ENCODE measurements at places on chromosomes 12 and 14.

GRCh38 chr14:97477353-97477752, 680.2 kb downstream of the VRK1 start:
- DNase-seq, result no peak

GRCh38 chr12:97397008-97397407, 65.6 kb upstream of the RMST start:
- no peak for DNase-seq

- no peak for DNase-seq
Measured at GRCh38 chr12:119659289-119659897, 8.5 kb upstream of the PRKAB1 start.

DNA sequence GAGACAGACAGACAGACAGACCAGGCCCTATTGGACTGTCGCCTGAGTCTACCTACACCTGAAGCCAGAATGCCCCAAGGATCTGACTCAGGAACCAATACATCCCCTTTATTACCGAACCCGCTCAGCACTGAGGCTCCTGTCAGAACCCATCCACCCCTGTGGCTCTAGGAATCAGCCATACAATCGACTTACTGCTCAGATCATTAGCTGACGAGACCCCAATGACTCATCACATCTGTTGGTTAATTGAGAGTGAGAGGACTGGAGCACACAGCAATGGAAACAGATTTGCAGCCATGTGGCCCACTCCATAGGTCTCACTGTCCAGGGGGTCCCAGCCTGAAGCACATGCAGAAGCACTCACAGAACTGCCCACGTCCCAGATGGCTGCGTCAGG, 15.2 kb downstream of the ITPK1 start:
- DNase-seq, result no peak

DNA sequence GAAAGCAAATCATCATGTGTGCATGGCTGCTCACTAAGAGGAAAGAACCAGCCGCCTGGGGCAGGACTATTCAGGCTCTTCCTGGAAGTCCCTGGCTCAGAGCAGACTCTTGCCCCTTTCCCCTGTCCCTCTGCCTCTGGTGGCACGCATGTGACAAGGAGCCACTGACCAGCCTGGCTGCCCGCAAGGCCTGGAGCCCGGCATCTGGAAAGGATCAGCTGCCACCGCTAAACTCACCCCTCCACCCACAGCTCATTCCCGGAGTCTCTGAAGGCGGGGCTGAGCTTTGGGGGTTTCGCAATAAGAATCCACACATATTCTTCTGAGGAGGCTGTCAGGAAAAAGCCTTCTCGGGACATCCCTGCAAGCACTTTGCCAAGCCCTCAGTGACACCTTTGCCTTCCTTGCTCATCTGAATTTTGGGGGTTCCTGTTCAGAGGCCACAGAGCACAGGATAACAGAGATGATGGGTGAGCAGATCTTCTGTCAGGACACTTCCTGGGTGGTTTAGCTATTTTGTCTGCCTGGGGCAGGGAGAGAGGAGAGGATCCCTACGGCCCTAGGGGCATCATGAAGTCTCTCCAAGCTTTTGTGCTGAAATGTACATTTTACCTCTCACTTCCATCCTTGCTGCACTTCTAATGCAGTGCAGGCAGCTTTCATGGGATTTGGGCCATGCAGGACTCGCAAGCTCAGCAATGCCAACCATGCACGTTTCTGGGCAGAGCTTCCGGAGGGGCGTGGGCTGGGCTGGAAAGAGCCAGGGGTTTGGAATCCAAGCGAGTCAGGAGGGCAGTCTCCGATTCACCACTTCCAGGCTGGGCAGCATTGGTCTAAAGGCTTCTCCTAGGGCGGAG, 124.8 kb upstream of the MAP1LC3B2 start:
- no peak for DNase-seq

DNA sequence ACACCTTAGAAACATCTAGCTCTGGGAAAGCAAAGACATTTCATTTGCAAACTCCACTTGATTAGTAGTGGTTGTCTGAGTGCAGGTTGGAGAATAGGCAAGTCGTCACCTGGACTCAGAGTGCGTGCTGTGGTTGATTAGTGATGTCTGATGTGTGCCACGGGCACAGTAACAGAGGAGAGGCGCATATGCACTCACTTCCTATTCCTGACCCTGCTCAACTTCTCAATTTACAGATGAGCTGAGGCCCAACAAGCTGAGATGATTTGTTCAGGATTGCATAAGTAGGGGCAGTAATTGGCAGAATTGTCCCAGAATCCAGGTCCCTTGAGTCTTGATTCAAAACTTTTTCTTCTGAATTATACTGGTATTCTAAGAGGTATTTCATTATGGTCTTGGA, 44.9 kb downstream of the ADCK1 start:
- DNase-seq, result no peak

- DNase-seq, result no peak
Measured at GRCh38 chr12:45674181-45674977, 55.1 kb upstream of the ARID2 start.

- DNase-seq, result no peak
Measured at GRCh38 chr12:47762850-47763465, 4.3 kb upstream of the RAPGEF3 start.

DNA sequence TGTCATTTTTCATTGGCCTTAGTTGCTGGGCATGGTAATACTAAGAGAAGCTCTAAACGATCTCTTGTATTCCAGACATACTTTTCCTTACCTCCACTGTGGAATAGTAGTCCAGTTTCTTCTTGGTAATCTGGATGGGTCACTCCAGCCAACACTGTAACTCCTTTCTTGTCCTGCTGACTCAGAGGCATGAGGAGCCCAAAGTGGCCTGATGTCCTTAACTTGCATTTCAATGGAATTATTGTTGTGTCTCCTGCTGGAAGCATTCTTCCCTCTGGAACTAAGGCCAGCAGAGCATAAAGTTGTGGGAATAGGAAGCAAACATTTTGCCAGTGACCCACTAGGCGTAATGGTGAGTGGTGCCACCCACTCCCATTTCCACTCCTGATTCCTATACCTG, 33.1 kb downstream of the DAAM1 start:
- no peak for DNase-seq

DNA sequence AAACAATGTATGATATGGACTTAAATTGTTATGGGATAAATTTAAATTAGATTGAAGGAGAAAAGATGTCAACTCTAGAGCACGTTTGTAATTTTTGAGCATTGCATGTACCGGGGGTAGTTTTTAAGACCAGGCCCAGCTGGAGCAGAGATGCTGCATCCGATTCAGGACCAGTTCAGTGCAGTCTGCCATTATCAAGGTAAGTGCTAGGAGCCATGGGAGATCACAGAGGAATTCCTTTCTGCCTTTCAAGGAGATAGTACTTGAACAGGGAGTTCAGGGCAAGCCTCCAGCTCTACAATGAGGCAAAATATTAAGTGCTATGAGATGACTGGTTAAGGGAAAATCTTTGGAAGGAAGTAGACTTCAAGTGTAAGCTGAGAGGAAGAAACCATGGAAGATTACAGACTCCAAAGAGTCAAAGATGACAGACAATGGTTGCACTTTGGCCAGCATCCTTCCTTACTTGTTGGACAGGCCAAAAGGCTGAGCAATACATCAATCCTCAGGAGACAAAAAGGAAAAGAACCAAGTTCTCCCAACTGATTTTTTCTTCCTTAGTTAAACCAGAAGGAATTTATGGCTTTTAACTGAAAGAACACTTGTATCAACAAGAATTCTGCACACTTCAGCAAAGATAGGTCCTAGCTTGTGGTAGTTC, 113.2 kb upstream of the HIF1A start:
- DNase-seq, result no peak

DNA sequence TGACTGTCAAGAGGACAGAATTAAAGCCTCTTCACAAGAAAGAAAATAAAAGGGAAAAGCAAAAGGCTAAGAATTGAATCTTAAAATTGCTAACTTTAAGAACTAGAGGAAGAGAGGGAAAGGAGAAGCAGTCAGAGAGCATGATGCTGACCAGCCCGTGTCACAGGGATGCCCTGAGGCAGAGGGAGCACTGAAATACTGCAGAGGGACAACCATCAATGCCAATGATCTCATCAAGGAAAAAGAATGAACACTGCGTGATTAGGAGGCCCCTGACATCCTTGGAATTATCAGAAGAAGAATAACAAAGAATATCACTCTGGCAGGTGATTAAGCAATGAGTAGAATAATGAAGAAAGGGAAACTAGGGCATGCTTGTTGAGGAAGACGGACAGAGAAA, 252.2 kb upstream of the GRIP1 start:
- no peak for DNase-seq

GRCh38 chr14:43938588-43939281, 568.3 kb downstream of the FSCB start:
- DNase-seq, result no peak

- no peak for DNase-seq
Measured at GRCh38 chr12:105226219-105226618, 9.8 kb downstream of the APPL2 start.

GRCh38 chr12:64218597-64218996, 3.5 kb downstream of the KICS2 start:
- DNase-seq, result no peak

DNA sequence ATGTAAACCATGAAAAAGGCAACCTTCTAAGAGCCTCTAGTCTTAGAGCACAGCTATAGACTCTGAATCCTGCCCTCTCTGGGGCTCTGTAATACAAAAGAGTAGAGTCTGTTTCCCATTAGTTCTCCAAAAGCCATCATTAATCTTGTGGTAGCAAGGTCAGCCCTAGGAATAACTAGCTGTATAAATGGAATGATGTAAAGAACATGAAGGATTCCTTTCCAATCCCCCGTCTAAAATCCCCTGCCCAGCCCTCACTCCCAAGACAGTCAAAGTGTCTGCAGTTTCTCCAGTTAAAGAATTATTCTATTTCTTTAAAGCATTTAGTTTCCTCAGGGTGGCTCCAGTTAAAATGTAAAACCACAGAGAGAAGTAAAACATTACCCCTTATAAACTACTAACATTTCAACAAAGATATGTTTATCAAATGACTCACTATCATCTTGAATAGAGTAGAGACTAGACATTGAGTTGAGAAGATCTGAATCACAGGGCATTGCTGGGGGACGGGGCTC, 104.2 kb downstream of the ST8SIA1 start:
- DNase-seq, result no peak

GRCh38 chr12:110760204-110760609, 17.5 kb upstream of the PPP1CC start:
- no peak for DNase-seq

GRCh38 chr12:30725739-30726138, 29.0 kb downstream of the CAPRIN2 start:
- DNase-seq, result no peak

DNA sequence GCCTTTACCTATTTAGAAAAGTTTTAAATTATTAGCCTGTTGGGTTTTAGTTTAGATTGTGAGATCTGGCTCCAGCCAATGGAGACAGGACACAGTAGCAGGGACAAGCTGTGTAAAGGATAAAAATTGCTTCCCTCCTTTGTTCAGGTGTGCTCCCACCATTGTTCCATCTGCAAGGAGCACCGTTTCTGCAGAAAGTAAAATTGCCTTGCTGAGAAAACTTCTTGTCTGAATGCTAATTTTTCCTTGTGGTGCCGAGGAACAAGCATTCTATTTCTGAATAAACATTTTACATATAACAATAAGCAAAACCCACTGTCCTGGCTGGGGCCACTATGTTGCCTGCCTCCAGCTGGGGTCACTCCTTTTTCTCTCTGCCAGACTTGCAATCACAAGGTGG, 72.7 kb upstream of the ZFP36L1 start:
- DNase-seq, result no peak

DNA sequence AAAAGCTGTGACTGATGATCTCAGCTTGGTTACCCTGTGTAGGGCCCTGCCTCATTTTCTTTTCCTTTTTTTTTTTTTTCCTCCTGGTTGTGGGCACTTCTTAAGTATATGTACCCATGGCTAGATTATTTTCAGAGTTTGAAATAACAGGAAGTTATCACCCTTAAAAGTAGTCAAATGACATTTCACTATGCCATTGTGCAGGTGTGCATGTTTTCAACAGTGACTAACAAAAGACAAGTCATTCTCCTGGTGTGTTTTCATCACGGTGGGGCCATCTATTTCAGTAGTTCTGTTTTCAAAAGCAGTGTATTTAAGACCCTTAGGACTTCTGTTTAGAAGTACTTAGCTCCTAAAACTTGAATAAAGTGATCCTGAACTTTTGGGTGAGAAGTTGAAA, 15.0 kb downstream of the GABARAPL1 start:
- no peak for DNase-seq

DNA sequence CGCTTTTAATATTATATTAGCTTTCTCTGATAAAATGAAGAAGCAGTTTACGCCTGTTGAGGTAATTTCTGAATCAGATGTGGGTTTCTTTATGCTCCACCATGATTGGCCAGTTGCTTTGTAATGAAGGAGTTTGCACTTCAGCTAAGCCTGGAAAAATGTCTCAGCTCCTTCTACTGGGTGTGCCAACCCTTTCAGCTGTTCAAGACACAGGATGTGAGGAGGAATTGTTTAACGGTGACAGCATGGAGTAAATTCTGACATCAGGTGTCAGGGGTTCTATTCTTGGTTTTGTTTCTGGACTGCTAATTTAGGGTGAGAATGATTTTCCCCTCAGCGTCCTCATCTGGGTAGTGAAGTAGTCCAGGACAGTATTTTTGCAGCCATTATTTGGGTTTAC, 43.5 kb downstream of the FLRT2 start:
- DNase-seq, result no peak

GRCh38 chr12:28327722-28328121, 137.5 kb downstream of the CCDC91 start:
- no peak for DNase-seq

GRCh38 chr12:118436986-118437385, 60.6 kb downstream of the SUDS3 start:
- DNase-seq, result no peak

DNA sequence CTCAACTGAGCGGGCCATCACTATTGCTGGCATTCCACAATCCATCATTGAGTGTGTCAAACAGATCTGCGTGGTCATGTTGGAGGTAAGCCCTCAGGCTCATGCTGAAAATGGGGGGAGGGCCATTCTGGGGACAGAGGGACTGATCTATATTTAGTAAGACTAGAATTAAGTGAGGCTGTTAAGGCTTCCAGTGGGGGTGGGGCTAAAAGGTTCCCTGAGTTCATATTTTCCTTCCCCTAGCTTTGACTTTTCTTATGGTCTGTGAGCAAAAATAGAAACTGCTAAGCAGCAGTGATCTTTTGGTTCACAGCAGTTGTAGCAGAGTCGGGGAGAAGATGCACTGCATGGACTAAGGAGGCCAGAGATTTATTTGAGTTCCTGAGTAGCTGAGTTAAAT, 9.2 kb downstream of the PCBP2 start:
- DNase-seq, result no peak

GRCh38 chr14:101120641-101121507, 217.4 kb upstream of the RTL1 start:
- DNase-seq, result no peak

Data from stimulated activated CD4-positive, alpha-beta T cell treated with anti-CD3 and anti-CD28 coated beads, Interleukin-15, amount 100 ng/mL, for 1 hour (primary cell).